T-helper 2 cell treated with Interferon-gamma antibody and Interleukin-4, amounts not matched to agents 5 μg/mL and 100 μg/mL, for 36 hours (primary cell): ENCODE measurements at places on chromosomes 4 and X.

- no peak for DNase-seq
These were observed 78.8 kb downstream of the FAM184B start for GRCh38 chr4:17702641-17703040.

DNA sequence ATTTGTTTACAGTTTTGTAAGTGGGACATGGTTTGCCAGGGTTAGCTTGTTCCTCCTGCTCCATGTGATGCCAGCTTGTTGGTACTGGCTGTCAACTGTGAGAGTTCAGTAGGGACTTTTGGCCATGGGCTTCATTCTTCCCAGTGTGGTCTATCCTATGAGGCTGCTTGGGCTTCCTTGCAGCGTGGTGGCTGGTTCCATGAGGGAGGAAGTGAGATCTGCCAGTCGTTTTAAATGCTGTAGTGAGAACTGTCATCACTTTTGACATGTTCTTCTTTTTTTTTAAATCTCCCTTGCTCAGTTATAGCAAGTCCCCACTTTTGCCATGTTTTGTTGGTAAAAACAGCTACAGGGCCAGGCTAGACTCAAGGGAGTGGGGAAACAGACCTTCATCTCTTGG is 15.9 kb downstream of the NSD2 start:
- DNase-seq: no peak

DNA sequence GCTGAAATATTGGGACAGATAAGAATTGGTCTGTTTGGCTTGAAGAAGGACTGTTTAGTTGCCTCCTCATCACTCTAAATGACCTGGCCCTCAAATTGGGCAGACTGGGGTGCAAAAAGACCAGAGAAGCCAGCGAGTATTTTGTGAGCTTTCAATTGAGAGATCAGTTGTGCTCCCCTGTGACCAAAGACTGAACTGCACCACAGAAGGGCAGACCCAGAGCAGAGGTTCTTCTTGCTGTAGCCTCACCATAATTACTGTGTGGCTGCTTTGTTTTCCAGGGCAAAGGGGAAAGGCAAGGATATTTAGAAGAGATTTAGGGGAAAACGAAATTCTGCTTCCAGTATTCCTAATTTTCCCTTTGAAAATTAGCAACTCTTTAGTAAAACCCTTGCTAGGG is 104.0 kb upstream of the MBNL3 start:
- DNase-seq: no peak

DNA sequence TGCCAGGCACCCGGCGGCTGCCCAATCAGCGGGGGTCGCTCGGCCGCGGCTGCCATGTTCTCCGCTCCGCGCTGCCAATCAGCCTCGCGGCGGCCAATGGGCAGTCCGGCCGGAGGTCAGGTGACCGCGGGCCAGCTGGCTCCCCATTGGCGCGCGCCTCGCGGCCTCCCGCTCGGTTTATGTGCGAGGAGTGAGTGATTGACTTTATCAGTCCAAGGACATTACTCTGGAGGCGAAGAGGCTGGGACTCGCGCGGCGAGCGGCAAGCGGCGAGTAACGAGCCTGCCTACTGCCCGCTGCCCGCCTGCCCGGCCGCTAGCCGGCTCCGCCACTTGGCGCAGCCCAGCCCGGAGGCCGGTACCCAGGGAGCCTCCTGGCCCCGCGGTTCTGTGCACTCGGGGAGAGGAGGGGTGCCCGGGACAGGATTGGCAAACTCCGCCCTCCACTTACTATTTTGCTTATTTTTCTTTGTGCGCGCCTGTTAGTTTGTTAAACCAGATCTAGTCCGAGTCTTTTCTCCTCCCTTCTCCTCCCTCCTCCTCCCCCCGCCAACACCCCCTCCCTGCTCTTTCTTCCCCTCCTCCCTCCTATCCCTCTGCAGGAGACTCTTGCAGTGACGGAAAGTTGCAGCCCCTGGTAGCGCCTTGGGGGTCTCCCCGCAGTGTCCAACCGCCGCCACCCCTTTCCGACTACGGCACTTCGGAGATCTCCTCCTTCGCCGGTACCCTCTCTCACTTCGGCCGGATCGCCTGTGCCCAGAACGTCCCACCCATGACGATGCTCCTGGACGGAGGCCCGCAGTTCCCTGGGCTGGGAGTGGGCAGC is at the start of gene ZIC3:
Gene ZIC3, plus strand, starts transcription at position 207 of the 825 bp plus-strand sequence. Its CDS starts 565 bp downstream, at position 772.
- no peak for DNase-seq

GRCh38 chr4:37455301-37456131 is 211.0 kb downstream of the NWD2 start:
- no peak for DNase-seq

GRCh38 chr4:36285784-36286480 is 4.5 kb downstream of the DTHD1 start:
- peak; percentile 80 for DNase-seq

DNA sequence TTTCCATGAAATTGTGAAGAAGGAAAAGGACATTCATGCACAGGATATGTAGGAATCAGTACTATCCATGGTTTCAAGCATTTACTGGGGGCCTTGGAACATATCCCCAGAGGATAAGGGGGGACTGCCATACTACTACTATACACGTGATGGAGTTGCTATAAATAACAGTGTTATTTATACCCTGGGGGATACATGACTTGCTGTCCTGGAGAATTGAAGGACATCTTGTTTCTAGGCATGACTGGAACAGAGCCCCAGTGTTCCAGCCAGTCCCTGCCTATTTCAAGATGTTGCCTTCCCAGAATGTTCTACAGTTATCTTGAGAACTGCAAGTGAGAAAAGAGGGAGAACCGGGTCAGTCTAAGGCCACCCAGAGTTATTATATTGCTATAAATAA is 39.6 kb upstream of the ZNF81 start:
- DNase-seq: no peak

GRCh38 chrX:100673397-100673953 is 29.5 kb downstream of the SRPX2 start:
- no peak for DNase-seq

DNA sequence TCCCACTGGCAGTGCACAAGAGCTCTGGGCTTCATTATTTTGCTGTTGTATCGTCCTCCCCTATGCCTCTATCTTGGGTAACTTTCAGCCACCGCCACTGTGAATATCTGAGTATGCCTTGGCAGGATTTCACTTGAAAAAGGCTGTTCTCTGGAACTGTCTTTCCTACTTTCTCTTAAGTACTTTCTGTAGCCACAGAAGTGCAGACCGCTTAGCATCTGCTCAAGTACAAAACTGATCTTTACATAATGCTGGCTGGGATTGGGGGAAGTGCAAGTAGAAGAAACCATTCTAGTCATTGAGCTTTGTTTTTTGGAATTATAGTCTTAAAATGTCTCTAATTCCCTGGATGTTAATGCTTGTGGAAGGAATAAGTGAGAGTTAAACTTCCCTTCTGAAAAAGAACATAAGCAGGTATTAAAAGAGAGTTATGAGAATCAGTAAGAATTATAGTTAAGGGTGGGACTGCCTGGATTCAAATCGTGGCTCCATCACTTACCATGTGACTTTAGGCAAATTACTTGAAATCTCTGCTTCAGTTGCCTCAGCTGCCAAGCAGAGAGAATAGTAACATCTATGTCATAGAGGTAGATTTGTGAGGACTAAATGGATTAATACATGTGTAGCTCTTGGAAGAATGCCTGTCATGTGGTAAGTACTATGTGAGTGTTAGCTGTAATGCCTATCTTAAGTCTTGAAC is 77.5 kb downstream of the MID1IP1 start:
- no peak for DNase-seq

- no peak for DNase-seq
These were observed 5.6 kb upstream of the TXK start for GRCh38 chr4:48139691-48140090.

DNA sequence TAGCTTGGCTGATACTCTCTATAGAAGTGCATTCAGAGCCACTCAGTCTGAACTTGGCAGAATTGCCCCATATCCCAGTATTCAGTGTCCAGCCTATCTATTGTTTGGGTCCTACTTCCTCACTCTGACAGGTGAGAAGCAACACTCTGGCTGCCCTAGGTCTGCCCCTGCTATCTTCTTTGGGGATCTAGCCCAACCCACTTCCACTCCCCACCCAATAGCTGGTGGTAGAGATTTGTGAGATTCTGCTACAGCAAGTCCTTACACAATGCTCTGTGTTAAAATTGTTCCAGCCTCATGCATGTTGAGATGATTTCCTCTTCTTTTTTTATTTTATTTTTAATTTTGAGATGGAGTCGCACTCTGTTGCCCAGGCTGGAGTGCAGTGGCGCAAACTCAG is 67.6 kb downstream of the TRIM2 start:
- no peak for DNase-seq

DNA sequence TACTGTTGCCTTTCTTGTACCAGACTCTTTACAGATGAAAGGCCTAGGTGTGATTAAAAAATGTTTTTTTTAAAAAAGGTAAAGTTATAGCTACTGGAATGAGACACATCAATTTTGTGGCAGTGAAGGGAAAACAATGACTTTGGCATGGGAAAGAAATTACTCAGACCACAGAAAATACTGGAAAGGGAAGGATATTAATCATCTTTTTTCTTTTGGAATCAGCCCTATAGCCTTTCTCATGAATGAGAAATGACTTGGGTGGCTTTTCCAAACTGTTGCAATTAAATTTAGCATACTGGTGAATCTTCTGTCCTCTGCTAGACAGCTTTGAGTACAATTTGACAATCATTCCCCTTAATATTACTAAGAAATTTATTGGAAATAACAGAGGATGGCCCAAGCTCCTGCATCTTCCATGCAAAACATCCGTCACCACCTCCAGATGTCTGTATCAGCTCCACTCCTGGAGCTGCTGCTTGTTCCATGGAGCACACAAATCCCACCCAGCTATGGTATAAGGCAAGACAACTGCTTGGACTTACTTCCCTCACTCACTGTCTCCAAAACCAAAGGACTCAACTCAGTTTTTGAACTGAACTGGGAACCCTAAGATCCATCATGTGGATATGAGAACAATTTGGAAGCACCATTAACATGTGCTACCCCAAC is 97.6 kb upstream of the ARSJ start:
- no peak for DNase-seq

DNA sequence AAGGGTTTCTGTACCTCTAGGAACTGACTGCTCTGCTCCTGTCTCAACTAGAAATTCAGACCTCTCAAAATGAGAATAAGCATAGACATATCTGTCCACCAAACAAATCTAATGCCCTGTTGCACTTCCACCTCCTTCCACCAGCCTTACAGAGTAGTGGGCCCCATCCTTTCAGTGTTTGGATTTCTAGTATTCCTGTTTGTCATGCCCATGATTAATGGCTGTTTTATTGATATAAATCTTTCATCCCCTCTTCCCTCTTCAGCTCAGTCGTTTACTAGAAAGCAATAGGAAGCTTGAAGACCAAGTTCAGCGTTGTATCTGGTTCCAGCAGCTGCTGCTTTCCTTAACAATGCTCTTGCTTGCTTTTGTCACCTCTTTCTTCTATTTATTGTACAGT is 46.2 kb downstream of the MOSPD2 start:
- no peak for DNase-seq

- no peak for DNase-seq
These were observed 455.0 kb downstream of the ZIC3 start for GRCh38 chrX:138020941-138021340.

DNA sequence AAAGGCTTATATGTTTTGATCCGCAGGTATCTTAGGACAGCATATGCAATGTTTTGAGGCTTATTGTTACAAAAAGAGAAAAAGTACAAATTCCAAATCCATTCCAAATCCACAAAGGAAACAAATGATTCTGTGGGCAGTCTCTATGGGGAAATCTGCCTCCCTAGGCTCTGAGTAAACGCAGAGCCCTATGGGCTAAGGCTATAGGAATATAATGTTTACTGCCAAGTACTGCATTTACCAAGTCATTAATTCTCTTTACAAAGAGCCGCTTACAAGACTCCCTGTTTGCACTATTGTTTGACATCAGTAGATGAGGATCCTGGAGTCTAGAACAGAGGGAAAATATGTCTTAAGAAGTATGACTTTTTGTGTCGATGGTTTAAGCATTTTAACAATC is 212.4 kb upstream of the GPC4 start:
- no peak for DNase-seq

- no peak for DNase-seq
These were observed 9.3 kb downstream of the SPATA4 start for GRCh38 chr4:176186067-176186466.

DNA sequence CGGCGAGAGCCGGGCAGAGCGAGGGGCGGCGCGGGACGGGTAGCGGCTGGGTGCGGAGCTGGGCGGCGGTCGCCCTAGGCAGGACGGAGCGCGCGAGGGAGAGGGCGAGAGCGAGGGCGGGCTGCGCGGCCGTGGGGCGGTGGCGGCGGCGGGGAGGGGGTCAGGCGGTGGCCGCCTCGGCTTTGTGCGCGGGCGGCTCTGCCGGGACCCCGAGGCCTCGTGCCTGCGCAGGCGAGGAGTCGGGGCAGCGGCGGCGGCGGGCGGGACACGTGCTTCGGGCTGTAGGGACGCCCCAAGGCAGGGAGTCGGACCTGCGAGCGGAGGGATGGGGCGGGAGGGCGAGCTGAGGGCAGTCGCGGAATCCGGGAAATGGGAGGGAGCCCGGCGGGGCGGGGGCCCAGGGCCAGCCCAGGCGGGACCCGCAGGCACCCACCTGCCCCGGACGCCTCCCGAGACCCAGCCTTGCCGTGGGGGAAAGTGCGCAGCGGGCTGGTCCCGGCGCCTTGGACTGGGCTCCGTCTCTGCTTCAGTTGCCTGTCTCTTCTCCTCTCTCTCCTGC is 465 bp downstream of the BMPR1B start:
- no peak for DNase-seq

GRCh38 chrX:133269168-133269567 is 51.0 kb upstream of the TFDP3 start:
- no peak for DNase-seq

DNA sequence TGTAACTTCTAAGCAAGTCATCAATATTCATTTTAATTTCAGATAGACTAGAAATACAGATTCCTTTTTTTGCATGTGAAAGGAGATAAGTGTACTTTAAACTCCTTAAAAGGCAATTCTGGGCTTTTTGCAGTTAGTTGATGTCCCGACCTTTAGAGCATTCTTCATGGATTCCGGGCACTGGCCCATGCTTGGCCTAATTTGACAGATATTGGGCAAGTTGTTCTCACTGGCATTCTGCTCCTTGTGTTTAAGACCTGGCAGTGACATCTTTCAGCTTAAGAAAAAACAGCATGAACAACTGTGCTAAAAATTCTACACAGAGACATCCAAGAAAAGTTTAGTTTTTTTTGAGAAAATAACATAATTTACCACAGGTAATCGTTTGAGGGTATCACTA is 1037.2 kb downstream of the PCDH18 start:
- DNase-seq: no peak

GRCh38 chr4:62482355-62482754 is 1282.2 kb downstream of the ADGRL3 start:
- no peak for DNase-seq

DNA sequence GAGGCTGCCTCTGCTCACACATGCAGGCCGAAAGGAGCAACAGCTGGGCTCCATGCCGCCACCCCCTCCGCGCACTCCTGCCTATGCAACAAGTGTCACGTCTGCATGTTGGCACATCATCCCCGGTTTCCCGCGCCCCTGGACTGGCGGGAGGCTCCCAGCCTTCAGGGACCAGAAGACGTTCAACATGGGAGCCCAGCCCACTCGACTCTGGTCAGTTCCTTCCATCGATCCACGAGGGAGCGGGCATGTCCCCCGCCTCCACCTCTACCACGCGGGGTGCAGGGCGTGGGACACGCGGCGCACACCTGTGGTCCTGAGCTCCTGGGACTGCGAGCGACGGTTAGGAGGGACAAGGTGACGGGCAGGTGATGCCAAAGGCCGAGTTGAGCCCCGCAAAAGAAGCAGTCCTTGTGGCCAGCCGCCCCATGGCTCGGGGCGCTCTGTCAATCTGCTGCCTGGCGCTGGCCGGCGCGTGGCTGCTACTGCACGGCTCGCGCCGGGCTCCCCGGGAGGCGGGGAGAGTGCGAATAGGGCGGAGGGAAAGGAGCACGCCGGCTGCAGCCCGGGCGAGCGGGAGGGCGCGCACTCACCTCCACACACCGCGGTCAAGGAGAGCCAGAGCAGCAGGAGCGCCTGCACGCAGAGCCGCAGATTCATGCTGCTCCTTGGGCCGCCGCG is 645 bp downstream of the APLN start:
- DNase-seq: no peak
